ENCODE measurements at places on chromosomes 16 and 17.
A peak's percentile ranks its signal among the peaks of the same experiment; 100 is the strongest.

DNA sequence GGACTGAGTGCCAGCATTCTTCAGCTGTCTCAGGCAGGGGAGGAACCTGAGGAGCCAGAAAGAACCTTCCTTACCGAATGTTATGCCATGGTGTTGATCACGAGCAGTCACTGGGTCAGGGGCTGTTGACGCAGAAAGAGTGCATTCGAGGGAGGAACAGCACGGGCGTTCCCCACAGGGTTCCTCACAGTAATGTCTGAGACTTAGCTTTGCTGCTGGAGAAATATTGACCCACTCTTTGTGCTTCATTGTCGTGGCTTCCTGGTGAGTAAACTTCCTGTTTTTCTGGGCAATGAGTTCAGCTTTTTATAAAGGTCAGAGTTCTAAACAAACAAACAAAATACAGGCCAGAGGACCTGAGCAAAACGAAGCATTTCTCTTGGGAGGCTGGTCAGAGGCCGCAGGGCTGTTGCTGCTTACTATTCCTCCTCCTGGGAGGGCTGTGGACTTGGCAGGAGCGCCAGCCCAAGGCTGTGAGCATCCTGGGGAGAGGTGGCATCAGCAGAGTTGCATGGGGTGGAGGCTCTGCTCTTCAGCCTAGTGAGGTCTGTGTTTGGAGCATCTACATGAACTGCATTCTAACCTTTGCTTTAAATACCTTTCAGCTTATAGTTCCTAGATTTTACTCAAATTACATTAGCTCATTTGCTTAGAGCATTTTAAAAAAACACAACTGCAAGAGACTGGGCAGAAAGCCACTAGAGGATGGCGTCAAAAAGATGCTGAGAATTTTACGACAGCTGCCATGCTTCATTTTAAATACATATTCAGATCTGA is 143.1 kb upstream of the CACNG5 start:
- no peak for DNase-seq

DNA sequence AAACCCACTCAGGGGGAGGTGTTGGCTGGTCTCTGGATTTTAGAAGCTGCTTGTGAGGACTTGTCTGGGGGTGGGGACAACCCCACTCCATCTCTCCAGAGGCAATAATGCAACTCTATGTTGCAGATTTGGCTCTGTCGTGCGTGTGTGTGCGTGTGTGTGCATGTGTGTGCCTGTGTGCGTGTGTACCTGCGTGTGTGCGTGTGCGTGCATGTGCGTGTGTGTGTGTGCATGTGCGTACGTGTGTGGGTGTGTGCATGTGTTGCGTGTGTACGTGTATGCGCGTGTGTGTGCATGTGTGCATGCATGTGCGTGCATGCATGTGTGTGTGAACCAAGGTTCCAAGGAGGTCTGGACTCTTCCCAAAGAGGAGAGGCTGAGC is 120.4 kb upstream of the LHX1 start:
- no peak for DNase-seq

DNA sequence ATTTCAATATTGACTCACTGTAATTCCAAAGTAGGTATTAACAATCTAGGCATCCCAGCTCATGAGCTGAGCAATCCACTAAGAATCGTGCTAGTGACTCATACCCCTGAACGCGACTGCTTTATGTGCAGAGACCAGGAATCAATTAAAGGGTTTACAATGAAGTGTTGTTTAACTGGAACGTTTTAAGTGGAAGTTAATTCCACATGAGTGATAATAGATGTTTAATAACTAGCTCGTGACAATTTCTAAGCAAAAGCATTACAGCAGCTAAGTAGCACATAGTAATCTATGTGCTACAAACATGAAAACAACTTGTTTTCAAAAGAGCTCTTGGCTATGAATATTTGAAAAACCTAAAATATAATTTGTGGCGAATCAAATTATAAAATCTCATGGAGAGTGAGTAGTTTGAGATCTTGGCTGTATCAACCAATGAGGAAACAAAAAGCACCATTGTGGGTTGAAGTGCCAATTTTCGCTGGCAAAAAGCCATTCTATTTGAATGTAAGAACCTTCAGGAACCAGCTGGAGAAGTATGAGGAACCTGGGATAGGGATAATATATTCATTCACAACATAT is 9.4 kb downstream of the GJC1 start:
- no peak for DNase-seq

DNA sequence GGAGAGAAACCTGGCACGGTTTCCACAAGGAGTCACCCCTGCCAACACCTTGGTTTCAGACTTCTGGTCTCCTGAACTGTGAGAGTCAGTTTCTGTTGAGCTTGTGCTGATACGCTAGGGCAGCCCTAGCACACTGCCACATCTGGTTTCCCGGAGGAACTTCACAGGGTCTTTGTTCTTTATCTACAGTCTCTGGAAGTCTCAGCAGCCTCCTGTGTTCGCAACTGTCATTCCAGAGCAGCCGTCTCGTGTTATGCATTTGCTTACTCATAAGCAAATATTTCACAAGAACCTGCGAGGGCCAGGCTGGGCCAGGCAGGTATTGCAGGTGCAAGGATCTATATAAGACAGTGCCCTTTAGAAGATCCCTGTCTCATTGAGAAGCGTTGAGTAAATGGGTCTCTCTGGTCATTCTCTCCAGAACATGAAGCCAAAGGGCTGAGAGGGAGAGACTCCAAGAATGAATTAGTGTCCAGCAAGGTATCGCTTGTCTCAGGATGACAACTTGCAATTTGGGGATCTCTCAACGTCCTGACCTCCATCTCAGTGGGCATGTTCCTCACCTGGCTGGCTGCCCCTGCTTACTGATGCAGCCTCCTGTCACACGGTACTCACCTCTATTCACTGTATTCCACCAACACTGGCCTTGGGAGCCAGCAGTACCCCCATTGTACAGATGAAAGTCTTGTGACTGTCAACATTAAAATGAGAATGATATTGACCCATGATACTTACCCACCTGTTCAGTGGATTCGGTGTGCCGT is 141.2 kb downstream of the WWOX start:
- no peak for DNase-seq

GRCh38 chr17:50853781-50854180 is 12.4 kb downstream of the TOB1 start:
- DNase-seq = no peak

GRCh38 chr16:71762186-71762585 is 37.7 kb upstream of the PHLPP2 start:
- DNase-seq = no peak

DNA sequence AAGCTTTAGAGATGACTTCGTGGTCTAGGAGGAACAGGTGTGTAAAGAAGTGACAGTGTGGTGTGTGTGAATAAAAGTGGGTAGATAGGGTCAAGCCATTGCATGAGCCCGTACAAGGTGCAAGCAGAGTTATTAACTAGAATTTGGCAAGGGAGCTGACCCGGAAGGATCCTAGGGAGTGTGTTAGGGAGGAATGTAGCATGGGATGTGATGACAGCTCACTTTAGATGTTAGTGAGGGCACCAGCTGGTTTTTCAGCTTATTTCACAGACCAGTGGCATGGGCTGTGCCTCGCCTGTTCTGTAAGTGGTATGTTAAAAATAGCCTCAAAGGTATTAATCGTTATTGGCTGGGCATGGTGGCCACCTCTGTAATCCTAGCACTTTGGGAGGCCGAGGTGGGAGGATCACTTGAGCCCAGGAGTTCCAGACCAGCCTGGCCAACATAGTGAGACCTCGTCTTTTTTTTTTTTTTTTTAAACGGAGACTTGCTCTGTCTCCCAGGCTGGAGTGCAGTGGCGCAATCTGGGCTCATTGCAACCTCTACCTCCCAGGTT is 8.3 kb downstream of the ANKRD40CL start:
- DNase-seq = no peak

GRCh38 chr17:65278820-65279184 is 141.6 kb downstream of the RGS9 start:
- DNase-seq = no peak

DNA sequence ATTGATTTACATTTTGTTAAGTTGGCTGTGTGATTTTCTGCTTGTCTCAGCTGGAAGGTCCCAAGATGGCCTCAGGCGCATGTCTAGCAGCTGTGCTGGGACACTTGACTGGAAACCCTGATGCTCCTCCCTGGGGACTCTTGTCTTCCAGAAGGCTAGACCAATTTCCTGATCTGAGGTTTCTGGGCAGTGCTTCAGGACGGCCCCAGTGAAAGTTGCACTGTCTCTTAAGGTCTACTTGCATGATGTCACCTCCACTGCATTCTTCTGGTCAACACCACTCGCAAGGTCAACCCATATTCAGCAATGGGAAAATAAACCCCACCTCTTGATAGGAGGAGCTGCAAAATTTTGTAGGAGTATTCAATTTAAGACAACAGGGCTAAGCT is 116.0 kb downstream of the SALL1 start:
- DNase-seq = no peak

- no peak for DNase-seq
Observed at GRCh38 chr17:40598301-40598618, 33.0 kb upstream of the CCR7 start.

- DNase-seq = peak; percentile 41
Observed at GRCh38 chr16:50311134-50311528, 44.8 kb downstream of the ADCY7 start.

- no peak for DNase-seq
Observed at GRCh38 chr16:29825145-29826044, 5.1 kb downstream of the MVP start.

- DNase-seq = no peak
Observed at GRCh38 chr17:74687886-74688285, 24.8 kb downstream of the CD300LF start.

DNA sequence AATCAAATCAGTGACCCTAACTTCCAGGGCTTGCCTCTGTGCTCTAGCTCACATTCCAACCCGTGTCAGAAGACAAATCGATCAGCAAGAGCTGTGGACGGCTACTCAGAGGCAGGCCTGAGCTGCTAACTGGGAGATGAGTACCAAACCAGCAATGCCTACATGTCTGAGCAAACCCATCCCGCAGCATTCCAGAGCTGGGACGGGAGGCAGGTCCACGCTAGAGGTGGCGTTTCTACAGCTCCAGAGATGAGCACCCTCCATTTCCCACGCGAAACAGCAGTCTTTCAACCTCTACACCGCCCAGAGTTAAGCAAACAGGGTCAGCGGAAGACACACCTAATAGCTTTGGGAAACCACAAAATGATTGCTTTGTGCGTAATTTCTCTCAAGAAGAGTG is 6.5 kb downstream of the NXN start:
- no peak for DNase-seq

GRCh38 chr16:2905988-2906387 is 5.7 kb upstream of the FLYWCH1 start:
- DNase-seq = no peak

GRCh38 chr16:49458243-49458642 is 84.6 kb downstream of the C16orf78 start:
- peak; percentile 11 for DNase-seq

- no peak for DNase-seq
Observed at GRCh38 chr16:30967795-30968194, 10.2 kb downstream of the SETD1A start.

- no peak for DNase-seq
Observed at GRCh38 chr16:53789137-53789536, 85.2 kb downstream of the FTO start.

DNA sequence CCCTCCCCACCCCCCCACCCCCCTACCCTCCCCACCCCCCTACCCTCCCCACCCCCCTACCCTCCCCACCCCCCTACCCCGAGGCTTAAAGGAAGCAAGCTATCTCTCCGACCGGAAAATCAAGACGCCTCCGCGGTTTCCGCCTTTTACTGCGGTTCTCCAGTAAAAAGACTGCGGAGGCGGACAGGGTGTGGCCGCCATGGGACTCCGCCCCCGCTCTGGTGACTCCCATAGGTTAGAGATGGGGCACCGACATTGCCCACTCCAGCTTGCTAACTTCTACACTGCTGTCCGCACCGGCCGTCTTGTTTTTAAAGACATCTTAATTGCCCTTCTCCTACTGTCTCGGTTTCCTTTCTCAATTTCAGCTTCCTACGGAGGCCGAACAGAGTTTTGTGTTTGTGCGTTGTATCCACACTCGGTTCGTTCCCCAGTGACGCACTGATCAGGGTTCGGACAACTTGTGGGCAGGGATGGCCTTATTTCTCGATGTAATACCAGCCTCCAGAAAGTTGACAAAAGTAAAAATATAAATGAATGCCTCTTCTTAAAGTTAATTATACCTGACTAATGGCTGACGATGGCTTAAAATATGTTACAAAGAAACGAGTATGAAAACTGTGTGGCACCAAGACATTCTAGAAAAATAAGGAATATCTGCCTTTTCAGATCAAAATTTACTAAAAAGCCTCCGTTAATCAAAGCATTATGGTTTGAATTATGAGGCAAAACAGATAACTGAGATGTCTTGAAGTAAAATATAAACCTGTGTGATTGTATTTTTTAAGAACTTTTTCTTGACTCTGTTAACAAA is 1.1 kb upstream of the ZNF200 start:
- DNase-seq = no peak

DNA sequence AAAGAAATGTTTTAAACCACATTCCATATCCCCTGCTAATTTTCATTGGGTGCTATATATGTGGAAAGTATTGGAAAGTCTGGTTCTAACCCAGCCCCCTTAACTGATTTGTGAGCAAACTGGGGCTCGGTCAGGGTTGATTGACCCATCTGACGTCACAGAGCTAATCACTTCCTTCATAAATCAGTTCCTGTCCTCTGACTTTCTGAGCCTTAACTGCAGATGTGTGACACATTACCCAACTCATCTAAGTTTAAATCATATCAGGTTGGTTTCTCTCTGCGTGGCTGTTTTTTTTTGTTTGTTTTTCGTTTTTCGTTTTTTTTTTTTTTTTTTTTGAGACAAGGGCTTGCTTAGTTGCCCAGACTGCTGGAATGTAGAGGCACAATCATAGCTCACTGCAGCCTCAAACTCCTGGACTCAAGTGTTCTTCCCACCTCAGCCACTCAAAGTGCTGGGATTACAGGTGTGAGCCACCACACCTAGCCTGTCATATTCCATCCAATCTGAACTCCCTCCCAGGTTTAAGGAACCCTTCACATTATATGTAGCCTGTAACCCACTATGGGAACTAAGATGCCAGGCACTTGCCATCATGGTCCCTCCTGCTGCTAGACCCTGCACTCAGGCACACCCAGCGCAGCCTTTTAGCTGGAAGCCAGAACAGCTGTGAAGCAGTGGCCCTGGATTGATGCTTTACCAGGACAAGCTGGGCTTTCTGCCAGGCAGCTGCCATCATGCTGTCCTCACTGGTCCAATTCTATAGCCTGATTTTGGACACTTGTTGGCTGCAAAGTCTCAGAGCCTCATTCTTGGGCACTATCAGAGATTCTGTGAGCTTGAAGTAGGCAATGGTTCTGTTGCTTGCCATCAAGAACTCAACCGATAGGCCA is 6.9 kb upstream of the BPTF start:
- DNase-seq = no peak

DNA sequence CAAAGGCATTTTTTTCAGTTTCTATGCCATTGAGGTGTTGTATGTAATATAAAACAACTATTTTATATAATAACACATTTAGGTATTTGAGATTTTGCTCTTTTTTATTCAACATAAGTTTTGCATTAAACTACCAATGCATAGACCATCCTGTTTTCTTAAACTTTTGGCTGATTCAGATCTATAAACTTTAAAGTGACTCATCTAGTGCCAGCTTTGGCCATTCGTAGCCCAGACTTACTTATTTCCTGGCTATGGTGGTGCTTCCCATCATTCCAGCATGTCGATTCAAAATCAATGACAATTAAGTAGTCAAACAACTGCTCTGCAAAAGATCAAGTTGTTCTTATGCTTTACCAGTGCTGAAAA is 3.1 kb downstream of the ERI2 start:
- DNase-seq = no peak

- peak; percentile 85 for DNase-seq
Observed at GRCh38 chr17:10616502-10617119, 40.5 kb downstream of the MYH3 start.

GRCh38 chr16:58733248-58733670 is 857 bp downstream of the GOT2 start:
- no peak for DNase-seq

All from right forelimb (tissue), 1 donor.